Ascending aorta (tissue), 2 donors: ENCODE measurements at places on chromosomes 2 and 18.

- DNase-seq, result no peak
These were observed 301.9 kb downstream of the RIT2 start for GRCh38 chr18:42813570-42813969.

- no peak for DNase-seq
These were observed 44.5 kb downstream of the COL3A1 start for GRCh38 chr2:189018631-189019030.

DNA sequence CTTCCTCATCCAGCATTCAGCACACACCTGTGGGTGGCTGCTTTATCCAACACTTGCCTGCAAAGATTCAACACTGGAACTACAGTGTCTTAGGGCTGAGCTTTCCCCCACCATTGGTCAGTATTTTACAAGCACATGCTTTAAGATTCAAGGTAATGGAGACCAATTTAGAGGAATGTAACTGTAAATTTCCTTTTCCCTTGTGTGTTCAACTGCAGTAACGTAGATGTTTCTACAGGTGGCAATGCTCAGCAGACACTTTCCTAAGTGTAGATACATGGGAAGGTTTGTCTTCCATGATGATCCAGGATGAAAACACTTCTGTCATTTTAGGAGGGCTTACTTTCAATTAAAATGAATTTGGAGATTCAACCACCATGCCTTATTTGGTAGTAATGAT is 143.6 kb upstream of the PXDN start:
- DNase-seq, result no peak

DNA sequence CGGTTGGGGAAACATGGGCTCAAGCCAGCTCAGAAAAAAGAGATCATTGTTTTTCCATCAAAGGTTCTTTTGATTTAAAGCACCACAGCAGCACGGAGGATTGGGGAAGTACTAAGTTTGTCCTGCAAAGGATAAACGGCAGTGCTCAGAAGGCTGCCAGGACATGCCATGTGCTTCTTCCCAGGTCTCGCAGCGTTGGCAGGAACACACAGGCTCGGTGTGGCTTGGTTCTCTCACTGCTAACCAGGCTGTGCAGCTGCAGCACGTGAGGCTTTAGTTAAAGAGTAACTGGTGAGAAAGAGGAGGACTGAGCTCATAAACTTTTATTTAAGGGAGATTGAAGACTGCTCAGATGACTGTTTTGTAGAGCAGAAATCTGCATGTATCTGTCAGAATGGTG is 264.3 kb downstream of the TSN start:
- no peak for DNase-seq

- DNase-seq, result no peak
These were observed 230.5 kb downstream of the ETAA1 start for GRCh38 chr2:67627456-67628207.

GRCh38 chr2:128486640-128487375 is 168.1 kb upstream of the HS6ST1 start:
- no peak for DNase-seq

GRCh38 chr2:179886-180285 is 83.9 kb downstream of the SH3YL1 start:
- no peak for DNase-seq

GRCh38 chr2:224369028-224369632 is 32.8 kb downstream of the FAM124B start:
- no peak for DNase-seq

DNA sequence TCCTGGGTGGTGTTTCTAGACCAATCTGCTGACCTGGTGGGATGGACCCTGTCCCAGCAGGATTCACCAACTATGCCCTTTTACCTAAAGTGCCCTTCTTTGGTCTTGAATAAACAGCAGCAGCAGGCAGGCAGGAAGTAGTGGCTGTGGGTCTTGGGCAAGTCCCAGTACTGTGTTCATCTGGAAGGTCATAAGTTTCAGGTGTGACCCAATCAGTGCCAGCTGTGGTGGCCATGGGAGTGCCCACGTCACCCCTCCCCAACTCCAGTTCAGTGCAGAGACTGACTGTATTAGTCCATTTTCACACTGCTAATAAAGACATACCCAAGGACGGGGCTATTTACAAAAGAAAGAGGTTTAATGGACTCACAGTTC is 148.3 kb upstream of the SRD5A2 start:
- DNase-seq, result no peak

DNA sequence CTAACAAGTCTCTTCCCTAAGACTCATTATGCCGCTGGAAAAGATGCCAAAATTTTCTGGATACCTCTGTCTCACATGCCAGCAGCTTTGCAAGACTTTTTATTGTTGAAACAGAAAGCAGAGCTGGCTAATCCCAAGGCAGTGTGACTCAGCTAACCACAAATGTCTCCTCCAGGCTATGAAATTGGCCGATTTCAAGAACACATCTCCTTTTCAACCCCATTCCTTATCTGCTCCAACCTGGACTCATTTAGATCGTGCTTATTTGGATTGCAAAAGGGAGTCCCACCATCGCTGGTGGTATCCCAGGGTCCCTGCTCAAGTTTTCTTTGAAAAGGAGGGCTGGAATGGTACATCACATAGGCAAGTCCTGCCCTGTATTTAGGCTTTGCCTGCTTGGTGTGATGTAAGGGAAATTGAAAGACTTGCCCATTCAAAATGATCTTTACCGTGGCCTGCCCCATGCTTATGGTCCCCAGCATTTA is 26.3 kb downstream of the DHRS9 start:
- no peak for DNase-seq

DNA sequence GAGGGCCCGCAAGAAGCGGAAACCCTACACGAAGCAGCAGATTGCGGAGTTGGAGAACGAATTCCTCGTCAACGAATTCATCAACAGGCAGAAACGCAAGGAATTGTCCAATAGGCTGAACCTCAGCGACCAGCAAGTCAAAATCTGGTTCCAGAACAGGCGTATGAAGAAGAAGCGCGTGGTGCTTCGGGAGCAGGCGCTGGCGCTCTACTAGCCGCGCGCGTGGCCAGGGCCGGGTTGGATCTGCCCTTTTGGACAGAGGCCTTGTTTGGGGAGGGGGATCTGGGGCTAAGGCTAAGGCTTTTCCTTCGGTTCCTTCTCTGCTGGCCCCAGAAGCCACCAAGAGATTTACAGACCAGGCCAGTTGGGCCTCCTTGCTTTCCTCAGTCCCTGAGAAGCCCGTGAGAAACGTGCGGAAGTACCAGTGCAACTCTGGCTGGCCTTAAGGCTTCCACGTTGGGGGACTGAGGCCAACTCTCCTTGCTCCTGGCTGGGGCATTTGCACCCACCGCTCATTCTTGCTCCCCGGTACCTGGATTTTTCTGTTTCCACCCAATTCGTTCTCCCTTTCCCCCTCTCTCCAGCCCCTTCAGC is 1.0 kb downstream of the HOXD12 start:
- peak; percentile 22 for DNase-seq

DNA sequence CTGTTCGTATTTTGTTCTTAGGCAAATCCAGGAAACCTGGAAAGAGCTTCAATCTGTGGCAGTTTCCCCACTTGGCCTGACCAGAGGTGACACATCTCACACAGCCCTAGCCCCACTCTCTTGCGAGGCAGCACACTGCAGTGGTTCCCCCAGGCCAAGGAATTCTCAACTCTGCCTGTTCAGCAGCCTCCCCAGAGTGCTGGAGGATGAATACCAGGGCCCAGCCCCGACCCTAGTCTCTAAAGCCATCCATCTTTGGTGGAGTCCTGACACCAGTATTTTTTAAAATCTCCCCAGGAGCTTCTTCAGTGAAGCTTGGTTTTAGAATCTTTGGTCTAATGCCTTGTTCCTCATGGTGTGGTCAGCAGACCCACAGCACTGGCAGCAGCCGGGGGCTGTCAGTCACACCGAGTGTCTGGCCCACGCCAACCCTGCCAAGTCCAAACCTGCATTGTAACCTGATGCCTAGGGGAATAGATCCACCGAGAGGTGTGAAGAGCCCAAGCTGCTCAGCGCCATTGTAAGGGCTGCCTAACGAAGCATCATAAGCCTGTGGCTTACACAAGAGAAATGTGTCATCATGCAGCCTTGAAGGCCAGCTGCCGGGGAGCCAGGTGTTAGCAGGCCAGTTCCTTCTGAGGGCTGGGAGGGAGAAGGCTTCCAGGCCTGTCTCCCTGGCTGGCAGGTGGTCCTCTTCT is 428.7 kb upstream of the ID2 start:
- DNase-seq, result no peak

DNA sequence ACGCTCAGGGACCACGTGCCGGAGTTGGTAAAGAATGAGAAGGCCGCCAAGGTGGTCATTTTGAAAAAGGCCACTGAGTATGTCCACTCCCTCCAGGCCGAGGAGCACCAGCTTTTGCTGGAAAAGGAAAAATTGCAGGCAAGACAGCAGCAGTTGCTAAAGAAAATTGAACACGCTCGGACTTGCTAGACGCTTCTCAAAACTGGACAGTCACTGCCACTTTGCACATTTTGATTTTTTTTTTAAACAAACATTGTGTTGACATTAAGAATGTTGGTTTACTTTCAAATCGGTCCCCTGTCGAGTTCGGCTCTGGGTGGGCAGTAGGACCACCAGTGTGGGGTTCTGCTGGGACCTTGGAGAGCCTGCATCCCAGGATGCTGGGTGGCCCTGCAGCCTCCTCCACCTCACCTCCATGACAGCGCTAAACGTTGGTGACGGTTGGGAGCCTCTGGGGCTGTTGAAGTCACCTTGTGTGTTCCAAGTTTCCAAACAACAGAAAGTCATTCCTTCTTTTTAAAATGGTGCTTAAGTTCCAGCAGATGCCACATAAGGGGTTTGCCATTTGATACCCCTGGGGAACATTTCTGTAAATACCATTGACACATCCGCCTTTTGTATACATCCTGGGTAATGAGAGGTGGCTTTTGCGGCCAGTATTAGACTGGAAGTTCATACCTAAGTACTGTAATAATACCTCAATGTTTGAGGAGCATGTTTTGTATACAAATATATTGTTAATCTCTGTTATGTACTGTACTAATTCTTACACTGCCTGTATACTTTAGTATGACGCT is 5.8 kb downstream of the MYCN start:
- DNase-seq, result no peak

DNA sequence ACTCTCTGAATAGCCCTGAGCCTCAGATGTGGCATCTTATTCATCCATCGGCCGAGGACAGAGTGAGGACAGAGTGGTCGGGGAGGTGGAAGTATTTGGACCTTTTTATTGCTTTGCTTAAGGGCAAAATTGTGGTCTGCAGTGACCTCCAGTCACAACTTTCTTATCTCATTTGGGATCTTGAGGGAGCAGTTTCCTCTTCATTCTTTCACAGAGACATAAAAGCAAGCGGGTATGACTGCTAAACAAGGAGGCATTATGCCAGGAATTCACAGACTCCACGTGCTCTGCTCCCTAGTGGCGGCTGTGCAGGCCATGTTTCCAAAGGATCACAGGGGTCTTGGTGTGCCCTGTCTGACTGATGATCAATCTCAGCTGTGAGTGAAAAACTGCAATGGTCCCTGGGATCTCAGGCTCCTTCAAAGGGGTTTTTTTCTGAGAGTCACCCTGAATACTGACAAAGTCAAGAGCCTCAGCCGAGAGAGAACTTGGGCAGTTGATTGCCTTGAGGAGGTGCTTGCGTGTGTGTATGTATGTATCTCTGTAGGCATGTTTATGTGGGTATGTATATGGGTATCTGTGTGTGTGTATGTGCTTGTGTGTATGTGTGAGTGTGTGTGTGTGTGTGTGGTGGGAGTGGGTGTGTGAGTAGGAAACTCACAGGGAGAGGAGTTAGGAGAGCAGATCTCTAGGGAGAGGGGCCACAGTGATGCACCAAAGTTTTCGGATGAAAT is 47.7 kb downstream of the RAPGEF4 start:
- DNase-seq, result no peak

DNA sequence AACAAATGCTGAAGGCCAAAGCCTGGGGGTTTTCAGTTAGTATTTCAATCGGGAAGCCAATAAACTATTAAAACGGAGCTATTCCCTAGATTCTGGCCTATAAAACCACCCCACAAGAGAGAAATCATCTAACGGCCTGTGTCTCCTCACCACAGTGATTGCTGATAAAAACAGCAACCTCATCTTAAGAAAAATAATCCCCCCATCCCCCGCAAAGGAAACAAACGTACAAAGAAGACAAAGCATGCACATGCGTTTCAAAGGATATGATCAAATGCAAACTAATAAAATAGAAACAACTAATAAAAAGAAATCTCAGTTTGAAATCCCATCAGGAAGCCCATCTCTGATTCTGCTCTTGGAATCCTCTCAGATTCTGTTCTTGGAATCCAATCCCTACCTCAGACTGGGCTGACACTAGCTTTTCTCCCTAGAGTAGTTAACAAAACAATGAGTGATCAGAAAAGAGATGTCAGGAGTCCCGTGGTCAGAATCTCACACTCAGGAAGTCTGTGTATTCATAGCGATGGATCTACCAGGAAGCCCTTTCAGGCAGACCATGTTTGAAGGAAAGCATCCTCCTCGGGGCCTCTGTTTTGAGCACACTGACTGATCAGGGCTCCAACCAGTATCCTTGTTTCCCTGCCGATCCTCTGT is 150.7 kb downstream of the THADA start:
- no peak for DNase-seq

GRCh38 chr18:13183790-13184189 is 34.8 kb upstream of the LDLRAD4 start:
- no peak for DNase-seq

- DNase-seq, result peak; percentile 59
These were observed 22.3 kb upstream of the GPR17 start for GRCh38 chr2:127623388-127624319.

GRCh38 chr2:22406625-22407024 is 978.4 kb upstream of the KLHL29 start:
- no peak for DNase-seq

DNA sequence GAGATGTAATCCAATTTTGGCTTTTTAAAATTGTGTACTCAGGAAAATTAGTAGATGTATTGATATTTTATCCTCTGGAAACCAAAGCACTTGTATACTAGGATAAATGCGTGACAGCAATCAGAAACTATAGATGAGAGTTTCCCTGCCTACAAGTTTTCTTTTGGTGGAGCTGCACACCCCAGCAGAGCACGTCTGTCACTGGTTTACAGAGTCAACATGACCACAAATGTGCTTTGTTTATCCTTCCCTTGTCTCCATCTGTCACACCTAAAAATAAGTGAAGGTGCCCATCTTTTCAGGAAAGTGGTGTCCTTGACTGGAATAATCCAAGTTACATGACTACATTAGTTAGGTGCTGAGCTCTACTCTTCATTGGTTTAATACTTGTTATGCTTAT is 210.4 kb upstream of the DSEL start:
- no peak for DNase-seq
